ENCODE measurements at places on chromosomes 2 and 18.

DNA sequence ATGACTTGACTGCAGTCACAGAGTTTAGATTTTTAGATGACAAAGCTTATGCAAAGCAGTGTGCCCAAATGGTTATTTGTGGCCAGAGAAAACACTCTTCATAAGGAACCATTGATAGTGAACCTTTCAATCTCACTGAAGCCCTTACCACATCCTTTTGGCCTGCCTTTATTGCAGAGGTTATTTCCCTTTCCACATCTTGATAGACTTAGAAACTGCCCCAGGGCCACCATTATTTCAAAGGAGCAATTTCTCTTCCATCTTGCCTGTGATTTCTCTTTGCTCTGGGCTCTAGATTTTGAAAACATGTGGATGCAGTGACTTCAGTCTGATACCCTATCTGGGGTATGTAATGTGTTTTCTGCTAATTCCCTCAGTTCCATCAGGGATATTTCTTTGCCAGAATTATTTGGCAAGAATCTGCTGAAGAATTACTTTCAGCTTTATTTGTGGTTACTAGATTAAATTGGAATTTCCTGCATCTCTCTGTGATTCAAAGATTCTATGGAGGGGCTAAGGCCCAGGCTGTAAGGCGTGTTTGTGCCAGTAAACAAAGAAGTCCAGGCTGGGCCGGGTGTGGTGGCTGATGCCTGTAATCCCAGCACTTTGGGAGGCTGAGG is 51.0 kb downstream of the MOGAT1 start:
- DNase-seq = no peak

GRCh38 chr18:26901020-26901419 is 35.5 kb upstream of the AQP4 start:
- DNase-seq = no peak

DNA sequence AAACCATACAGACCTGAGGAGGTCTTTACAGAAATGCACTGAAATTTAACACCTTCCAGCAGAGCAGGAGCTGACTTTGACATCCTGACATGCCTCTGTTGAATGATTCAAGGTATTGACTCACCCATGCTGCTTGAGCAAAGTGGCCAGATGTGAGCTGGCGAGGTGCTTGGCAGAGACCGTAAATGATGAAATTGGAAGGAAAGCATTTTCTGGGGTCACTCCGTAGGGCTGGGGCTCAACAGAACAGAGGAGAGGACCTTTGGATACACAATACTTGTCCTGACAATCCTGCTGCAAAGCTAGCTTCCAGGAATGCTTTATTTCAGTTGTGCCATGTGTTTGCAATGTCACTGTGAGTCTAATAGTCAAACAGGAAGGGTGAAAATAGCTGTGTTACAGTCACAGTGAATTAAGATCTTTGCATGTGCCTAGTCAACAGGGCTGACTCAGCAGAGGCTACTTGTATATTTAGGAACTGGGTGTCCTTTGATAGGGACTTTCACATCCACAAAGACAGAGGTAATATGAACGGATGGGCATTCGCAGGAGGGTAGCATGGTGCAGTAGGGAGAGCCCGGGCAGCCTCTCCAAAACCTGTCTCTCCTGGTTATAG is 31.6 kb upstream of the NCK2 start:
- DNase-seq = no peak

- no peak for DNase-seq
Measured at GRCh38 chr2:16260041-16260830, 319.9 kb downstream of the MYCN start.

All from CD4-positive, alpha-beta T cell treated with Interleukin-4 for 4 hours (primary cell).